ENCODE measurements at places on chromosomes 2 and 18. TPM values are rescaled to one million over a fixed set of nuclear protein-coding genes. Genes with fewer than 3 reads are reported as not detected.

GRCh38 chr2:126880324-126880723, 18.4 kb upstream of the TEX51 start:
- no peaks in the 10 kb centered on the region for H3K36me3 ChIP-seq
- no peak for DNase-seq
- H3K27me3 ChIP-seq = peaks cover 4% of the 10 kb centered on the region
- no peak overlapping the region for H3K27ac ChIP-seq

DNA sequence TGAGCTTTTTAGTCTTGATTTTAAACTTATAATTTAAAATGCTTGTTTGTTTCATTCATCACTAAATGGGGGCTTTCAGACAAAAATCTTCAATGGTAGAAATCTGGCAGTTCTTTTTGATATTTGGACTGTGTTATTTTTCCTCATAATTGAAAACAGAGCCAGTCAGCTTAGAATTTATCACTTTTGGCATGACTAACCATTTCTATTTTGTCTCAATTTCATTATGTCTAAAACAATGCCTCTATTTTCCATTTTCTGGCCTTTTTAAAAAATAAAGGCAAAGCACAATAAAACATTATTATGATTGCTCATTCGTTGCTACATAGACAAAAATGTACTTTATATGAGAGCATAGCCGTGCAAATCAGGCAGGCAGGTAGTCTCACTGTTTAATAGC, 434.5 kb downstream of the XIRP2 start:
- no peaks in the 10 kb centered on the region for H3K27me3 ChIP-seq
- H3K4me1 ChIP-seq = no peaks in the 10 kb centered on the region
- no peak for DNase-seq
- H3K27ac ChIP-seq = no peak overlapping the region

Gene MROH2A
- not detected for total RNA-seq

- H3K36me3 ChIP-seq = no peaks in the 10 kb centered on the region
- no peak overlapping the region for H3K4me3 ChIP-seq
- DNase-seq = no peak
- no peaks in the 10 kb centered on the region for H3K4me1 ChIP-seq
- peaks cover 2% of the 10 kb centered on the region for H3K27me3 ChIP-seq
- H3K27ac ChIP-seq = no peak overlapping the region
These were observed 81.9 kb downstream of the DYNAP start for GRCh38 chr18:54672846-54673475.

DNA sequence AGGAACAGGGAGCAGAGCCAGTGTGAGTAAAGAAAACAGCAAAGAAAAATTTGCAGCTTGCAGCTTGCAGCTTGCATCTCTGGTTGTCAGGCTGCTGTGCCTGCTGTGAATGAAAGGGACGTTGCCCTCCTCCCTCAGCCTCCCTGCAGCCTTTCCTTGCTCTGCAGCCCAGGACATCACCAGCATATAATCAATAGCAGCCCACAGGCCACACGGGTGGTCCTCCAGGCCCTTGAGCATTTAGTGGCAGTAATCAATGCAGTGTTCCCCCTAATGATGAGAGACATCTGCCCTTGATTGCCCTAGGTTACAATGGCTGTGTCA, 122.2 kb upstream of the TACR1 start:
- no peak overlapping the region for H3K4me3 ChIP-seq
- H3K4me1 ChIP-seq = no peaks in the 10 kb centered on the region
- H3K27ac ChIP-seq = no peak overlapping the region
- H3K36me3 ChIP-seq = no peaks in the 10 kb centered on the region
- peaks cover 4% of the 10 kb centered on the region for H3K27me3 ChIP-seq
- DNase-seq = no peak

DNA sequence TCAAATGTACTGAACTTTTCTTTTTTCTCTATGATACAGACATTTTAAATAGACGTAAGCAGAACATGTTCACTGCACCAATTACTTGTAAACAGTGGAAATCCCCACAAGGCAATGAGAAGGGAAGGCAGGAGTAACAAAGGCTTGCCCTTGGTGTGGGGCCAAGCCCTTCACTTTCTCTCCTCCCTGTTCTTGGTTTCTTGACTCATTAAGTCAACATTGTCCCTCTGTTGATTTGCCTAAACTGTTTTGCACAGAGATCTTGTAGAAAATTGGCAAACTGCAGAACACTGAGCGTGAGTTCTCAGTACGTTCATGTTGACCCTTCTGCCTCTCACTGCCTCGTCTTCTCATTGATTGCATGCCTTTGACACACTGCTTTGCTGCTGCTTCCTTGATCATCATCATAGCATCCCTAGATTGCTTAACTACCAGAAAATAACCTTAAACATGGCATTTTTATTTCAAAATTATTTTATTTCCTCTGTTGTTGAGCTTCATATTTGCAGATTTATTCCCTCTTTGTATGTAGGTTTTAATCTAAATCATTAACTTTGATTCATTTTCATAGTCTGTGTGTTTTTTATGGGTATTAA, 257.7 kb downstream of the PTGR3 start:
- H3K27ac ChIP-seq = peak overlapping the region; percentile 1
- H3K4me3 ChIP-seq = no peak overlapping the region
- no peaks in the 10 kb centered on the region for H3K36me3 ChIP-seq
- DNase-seq = peak; percentile 36
- no peaks in the 10 kb centered on the region for H3K27me3 ChIP-seq

Gene UXS1
- total RNA-seq = 41.5 TPM

GRCh38 chr2:218298314-218298875, 6.1 kb upstream of the TMBIM1 start:
- no peaks in the 10 kb centered on the region for H3K36me3 ChIP-seq
- DNase-seq = no peak
- no peaks in the 10 kb centered on the region for H3K27me3 ChIP-seq

- H3K36me3 ChIP-seq = no peaks in the 10 kb centered on the region
- DNase-seq = no peak
- H3K27ac ChIP-seq = no peak overlapping the region
- no peak overlapping the region for H3K4me3 ChIP-seq
- H3K27me3 ChIP-seq = peaks cover 2% of the 10 kb centered on the region
- H3K4me1 ChIP-seq = no peaks in the 10 kb centered on the region
These were observed 207.2 kb downstream of the NAPG start for GRCh38 chr18:10732990-10733389.

Gene HOXD12
- total RNA-seq = not detected

GRCh38 chr18:23712445-23712844, 23.2 kb downstream of the LAMA3 start:
- no peak overlapping the region for H3K27ac ChIP-seq
- no peak for DNase-seq
- H3K27me3 ChIP-seq = no peaks in the 10 kb centered on the region
- H3K4me1 ChIP-seq = peaks cover 11% of the 10 kb centered on the region
- peaks cover 2% of the 10 kb centered on the region for H3K36me3 ChIP-seq
- H3K4me3 ChIP-seq = no peak overlapping the region

- no peaks in the 10 kb centered on the region for H3K27me3 ChIP-seq
- H3K4me1 ChIP-seq = peaks cover 23% of the 10 kb centered on the region
- DNase-seq = no peak
- H3K27ac ChIP-seq = no peak overlapping the region
- peaks cover 8% of the 10 kb centered on the region for H3K36me3 ChIP-seq
These were observed 39.1 kb downstream of the SNED1 start for GRCh38 chr2:241037498-241037897.

GRCh38 chr18:79578396-79579260, 101.0 kb upstream of the CTDP1 start:
- H3K4me1 ChIP-seq = no peaks in the 10 kb centered on the region
- no peak overlapping the region for H3K27ac ChIP-seq
- DNase-seq = no peak
